AG04449 (cell line): ENCODE measurements at places on chromosomes 2 and 18.

- no peak for DNase-seq
These were observed 26.6 kb downstream of the MEP1B start for GRCh38 chr18:32216390-32216789.

DNA sequence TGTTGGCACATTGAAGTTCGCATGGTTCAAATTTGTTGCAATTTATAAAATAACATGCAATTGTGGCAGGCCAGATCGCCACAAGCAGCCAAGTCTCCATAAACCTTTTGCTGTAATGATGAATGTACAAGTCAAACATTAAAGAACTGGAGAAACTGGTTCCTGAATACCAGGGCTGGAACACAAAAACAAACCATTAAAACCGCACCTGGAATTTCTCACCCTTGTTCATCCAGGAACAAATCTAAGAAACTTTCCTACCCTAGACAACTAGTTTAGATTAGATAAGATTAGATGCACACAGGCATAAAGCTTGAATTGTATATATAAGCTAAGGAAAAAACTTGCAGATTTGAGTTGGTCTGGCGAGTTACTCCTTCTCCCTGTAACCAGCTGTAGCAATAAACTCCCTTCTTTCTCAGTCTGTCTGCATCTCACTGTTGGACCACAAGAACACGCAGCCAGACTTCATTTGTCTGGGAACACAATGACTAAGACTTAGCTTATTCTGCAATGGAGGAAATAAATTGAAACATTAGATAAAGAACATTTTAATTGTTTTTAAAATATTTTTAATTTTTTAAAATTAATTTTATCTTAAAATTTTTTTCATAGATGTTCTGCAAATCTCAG, 1835.5 kb upstream of the LRRTM1 start:
- DNase-seq, result no peak

- DNase-seq, result peak; percentile 71
These were observed 184.6 kb downstream of the ZFP36L2 start for GRCh38 chr2:43041661-43042360.

GRCh38 chr2:159225025-159226016, 61.2 kb downstream of the WDSUB1 start:
- no peak for DNase-seq

DNA sequence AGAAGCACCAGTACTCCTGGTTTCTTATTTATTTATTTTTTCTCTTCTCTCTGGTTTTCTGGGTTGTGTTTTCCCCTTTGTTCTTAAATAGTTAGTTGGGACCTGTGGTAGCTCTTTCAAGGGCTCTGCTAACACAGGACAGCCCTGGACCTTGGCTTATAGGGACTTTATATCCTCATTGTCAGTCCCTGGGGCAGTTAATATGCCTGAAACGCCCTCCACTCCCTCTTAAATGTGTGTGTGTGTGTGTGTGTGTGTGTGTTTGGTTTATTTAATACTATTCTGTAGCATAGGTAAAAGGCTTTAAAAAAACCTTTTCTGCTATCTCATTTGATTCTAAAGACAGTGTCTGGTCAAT, 54.6 kb downstream of the GATA6 start:
- DNase-seq, result no peak

GRCh38 chr2:178674122-178674521, 133.1 kb downstream of the TTN start:
- no peak for DNase-seq

DNA sequence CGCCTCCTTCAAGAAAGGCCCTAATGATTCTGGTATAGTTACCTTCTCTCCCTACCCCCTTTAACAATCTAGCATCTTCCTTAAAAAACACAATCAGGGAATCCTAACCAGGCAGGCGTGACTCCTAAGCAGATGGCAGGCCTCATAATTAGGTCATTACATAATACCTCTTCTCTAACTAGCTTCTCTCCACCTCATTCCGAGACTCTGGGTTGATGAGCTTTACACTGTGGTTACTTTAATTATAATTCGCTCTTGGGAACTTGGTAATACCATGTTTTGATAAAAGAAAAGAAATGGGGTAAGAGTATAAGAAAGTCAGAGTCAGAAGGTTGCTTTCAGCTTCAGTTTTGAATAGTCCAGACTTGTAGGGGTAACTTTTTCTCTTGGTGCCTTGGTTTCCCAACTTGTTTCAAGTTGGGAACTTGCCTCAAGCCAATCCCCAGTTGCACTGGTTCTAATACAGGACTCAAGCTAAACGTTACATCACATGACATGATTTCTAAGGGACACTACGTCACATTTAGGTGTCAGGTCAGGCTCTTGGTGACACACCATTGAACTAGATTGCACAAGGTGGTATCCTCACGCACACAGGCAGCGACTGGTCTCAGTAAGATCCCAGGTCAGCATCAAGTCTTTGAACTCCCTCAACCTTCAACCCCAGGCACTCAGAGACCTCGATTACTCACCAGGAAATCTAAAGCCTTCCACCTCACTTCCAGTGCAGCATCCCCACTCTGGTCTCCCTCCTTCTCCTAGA, 59.2 kb downstream of the AAK1 start:
- no peak for DNase-seq

- no peak for DNase-seq
These were observed 666.1 kb upstream of the NRXN1 start for GRCh38 chr2:51698021-51698420.

DNA sequence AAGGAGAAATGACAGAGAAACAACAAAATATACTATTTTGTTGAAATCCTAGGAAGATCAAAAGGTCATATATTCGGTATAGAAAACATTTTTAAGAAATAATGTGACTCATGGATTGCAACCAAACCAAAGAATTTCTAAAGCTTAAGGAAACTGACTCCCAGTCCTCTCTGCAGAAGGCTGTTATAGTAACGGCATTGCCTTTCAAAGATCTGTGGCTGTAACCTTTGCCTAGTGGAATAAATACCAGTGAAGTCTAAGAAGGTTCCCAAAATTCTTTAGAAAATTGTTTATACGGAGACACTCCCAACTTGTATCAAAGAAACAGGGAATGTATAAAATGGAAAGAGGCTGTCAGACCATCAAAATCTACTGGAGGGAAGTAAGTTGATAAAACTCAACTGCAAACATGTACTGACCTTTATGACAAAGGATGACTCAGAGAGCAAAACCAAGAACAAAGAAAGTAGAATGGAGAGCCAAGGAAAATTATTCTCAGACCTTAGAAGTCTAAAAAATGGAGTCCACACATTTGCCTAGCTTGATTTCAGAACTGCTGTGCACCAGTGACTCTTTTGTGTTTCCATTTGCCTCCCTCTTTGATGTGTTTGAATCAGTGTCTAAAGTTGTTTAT, 48.6 kb upstream of the FSIP2 start:
- no peak for DNase-seq

GRCh38 chr2:171824086-171824485, 70.0 kb downstream of the SLC25A12 start:
- peak; percentile 41 for DNase-seq

DNA sequence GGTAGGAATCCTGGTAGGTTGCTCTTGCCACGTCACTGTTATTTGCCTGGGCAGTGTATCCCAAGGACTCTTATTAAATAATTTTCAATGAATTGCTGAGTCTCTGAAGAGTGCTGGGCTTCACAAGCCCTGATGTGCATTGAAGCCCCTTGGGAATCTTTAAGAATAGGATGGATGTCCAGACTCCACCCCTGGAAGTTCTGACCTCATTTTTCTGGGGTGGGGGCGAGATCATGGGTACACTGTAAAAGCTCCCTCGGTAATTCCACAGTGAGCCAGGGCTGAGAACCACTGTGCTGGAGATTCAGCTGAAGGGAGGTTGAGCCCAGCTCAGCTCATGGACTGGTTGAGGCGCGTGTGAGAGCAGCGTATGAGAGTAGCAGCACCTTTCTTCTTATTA, 140.2 kb downstream of the PIEZO2 start:
- no peak for DNase-seq

- DNase-seq, result no peak
These were observed 6.2 kb upstream of the EFR3B start for GRCh38 chr2:25035537-25036220.

- no peak for DNase-seq
These were observed 50.0 kb downstream of the HDHD2 start for GRCh38 chr18:47100212-47100831.

DNA sequence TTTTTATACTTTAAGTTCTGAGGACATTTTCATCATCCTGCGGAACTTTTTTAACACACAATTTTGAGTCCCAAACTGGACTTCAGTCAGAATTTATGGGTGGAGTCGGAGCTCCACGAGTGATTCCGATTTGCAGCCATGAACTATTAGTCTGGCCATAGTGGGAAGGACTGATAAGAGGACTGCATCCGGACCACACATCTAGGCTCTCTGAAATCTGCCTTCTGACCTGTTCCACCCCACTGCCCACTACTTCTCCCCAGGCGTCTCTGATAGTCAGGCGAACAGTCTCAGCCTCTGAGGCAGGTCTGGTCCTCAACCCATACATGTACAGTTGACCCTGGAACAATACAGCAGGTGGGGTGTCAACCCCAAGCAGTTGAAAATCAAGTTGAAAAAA, 5.2 kb downstream of the MRPL35 start:
- no peak for DNase-seq

DNA sequence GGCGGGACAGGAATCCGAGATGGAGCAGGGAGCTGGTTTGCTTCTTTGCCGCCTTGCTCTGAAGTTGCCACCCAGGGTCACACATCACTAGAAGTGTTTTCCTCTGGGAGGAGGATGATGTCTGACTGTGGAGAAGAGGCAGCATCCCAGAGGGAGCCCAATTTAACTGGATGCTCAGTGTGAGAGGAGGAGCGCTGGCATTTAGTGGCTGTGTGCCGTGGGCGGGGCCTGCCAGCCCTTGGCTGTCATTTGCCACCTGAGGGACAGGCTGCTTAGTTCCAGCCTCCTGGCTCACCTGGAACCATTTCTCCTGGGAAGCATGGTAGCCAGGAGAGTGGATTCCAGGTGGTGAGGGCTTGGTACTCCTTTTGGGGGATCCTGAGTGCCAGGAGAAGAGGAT, 9.6 kb downstream of the B3GNT2 start:
- DNase-seq, result no peak

DNA sequence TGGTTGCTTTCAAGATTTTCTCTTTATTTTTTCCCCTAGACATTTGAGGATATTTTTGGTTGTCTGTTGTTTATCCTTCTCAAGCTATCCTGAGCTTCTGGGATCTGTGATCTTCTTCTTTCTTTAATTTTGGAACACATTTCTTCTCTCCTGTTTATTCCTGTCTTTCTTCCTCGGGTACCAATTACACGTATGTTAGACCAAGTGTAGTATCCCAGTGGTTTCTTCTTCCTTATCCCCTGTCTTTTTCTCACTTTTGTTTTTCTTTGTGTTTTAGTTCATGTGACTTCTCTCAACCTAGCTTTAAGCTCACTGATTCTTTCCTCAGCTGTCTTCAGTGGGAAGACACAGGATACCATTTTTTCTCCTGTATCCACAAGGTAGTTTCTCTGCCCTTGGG, 120.0 kb downstream of the GALR1 start:
- DNase-seq, result no peak

DNA sequence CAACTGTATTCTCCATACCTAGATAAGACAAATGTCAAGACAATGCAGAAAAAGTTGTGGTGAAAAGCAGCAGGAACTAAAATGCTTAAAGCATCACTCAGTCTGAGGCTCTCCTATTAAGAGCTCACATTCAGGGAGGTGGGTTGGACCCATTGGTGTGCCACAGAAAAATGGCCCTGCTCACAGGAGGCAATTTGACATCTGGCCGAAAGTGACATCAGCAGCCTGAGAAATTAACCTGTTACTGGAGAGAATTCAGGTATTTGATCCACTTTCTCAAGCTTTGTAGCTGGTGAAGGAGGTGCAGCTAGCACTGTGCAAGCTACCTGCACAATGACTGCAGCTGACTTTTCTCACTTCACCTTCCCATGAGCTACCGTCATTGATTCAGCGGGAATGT, 86.0 kb downstream of the TMEM247 start:
- DNase-seq, result no peak

DNA sequence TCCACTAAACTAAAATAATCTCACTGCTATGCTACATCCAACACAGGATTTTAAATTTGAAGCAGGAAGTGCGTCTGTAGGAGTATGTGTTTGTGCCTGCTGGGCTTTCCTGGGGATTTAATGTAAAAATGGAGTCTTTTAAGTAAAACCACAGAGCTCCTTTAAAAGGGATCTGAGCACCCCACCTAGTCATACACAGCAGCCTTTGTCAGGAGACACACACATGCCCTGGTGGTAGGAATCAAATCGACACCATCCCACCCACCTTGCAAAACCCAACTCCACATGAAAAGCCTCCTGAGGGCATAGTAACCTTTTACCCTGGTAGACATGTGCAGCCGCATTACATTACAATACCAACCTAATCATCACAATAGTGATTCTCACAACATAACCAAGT, 29.1 kb downstream of the UXS1 start:
- no peak for DNase-seq

GRCh38 chr18:51098082-51098481, 68.1 kb downstream of the SMAD4 start:
- no peak for DNase-seq

- no peak for DNase-seq
These were observed 90.0 kb upstream of the GULP1 start for GRCh38 chr2:188201639-188202038.

- DNase-seq, result no peak
These were observed 86.9 kb downstream of the LIMS1 start for GRCh38 chr2:108621087-108621559.

GRCh38 chr2:44348400-44348799, 12.9 kb downstream of the PREPL start:
- no peak for DNase-seq

DNA sequence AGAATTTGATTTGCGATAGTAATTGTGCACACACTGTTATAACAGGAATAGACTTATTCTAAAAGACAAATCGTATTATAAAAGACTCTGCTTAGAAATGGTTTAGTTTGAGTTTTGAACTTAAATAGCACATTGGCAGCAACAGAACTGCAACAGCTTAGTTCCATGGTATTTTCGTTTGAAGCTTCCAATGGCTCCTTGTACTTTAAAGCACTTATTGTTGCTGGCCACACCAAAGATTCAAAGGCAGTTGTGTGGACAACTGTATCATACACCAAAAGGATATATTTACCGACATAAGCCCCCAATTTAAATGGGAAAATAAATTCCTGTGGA, 627 bp downstream of the WIPF1 start:
- DNase-seq, result no peak

DNA sequence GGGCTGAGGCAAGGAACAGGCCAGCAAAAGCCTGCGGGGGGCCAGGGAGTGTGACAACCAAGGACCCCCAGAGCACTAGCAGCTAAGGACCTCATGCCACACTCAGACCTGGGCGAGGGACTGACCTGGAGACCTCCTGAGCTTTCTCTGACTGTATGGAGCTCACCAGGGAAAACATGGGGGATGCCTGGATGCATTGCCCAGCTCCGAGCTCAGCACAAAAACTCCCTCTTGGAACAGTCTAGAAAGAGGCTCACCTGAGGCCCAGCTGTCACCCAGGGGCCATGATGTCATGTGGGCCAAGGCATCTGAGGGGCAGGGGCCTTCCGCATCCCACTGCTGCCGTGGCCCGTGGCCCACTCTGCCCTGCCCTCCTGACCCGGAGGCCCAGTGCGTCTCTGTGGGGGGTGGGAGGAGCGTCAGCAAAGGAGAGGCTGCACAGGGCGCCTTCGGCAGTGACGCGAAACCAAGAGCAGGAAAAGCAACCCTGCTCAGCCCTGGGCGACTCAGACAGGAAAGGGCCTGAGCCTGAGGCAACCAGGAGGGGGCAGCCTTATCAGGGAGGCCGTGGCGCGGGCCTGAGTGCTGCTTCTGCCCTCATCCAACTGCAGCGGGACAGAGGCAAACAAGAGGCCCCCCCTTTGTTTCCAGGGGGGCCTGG, 57.3 kb upstream of the ALPP start:
- DNase-seq, result no peak
